Stimulated activated CD4-positive, alpha-beta T cell treated with anti-CD3 and anti-CD28 coated beads, Interleukin-12 subunit alpha, Interleukin-12 subunit beta, amount 100 ng/mL, for 4 hours (primary cell): ENCODE measurements at places on chromosomes 7 and 10.
A peak's percentile ranks its signal among the peaks of the same experiment; 100 is the strongest.

- DNase-seq: no peak
These were observed 1.8 kb downstream of the CHRM2 start for GRCh38 chr7:136869991-136870865.

DNA sequence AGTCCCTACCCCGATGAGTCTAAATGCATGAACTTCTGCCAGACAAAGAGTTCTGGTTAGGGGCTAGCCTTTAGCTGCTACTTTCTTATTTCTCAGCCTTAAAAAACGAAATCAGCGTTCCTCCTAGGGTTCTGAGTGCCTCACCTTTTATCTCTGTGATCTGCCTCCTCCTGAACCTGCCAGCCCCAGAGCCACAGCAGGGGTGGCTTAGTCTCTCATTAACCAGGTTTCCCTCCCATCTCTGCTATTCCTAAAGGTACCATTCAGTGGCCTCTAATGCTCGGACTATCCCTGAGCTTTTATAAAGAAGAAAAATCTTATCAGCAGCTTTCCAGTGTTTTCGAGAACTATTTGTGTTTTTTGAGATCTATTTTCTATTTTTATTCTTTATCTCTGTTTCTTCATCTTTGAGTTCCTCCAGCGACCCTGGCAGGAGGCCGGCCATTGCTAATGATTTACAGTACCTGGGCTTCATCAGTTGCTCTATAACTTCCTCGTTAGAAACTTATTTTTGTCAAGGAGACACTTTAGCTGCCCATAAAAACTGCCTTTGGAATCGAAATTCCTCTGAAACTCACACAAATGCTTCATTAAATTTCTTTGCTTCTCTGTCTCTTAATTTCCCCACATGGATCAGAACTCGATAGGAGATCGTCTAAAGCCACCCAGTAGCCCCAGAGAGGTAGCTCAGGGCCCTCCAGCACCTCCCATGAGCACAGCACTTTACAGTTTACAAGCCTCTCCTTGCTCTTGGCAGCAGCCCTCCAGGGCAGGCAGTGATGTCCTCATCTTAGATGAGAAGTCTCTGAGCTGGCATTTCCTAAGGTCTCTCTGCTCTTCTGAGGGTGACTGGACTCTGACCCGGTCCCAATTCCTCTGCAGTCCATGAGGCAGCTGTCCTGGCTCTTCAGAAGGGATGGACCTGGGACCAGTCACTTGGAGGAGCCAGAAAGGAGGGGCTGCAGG lies 149.1 kb downstream of the EBF3 start:
- no peak for DNase-seq

DNA sequence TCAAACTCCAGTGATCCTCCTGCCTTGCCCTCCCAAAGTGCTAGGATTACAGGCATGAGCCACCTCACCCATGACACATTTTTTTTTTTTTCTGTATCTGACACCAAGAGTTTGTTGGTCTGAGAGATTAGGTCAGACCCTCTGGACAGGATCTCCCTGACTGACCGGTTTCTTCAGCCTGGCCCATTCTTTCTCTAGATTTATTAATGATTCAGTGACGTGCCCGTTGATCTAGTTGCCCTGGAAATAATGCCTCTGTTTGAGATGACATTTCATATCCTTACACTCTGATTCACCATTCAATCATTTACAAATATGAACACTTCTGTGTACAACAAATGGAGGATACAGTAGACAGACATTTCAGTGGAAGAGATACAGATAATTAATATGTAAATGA lies 1.4 kb upstream of the ZNF212 start:
- DNase-seq: no peak

DNA sequence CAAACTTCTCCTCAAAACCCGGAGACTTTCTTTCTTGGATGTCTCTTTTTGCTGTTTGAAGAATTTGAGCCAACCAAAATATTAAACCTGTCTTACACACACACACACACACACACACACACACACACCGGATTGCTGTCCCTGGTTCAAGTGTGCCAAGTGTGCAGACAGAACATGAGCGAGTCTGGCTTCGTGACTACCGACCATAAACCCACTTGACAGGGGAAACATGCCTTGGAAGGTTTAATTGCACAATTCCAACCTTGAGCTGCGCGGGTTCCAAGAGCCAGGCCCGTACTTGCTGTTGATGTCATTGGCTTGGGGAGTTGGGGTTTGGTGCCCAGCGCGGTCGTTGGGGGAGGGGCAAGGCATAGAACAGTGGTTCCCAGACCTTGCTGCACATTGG lies 1.7 kb downstream of the EGFR start:
- no peak for DNase-seq

- DNase-seq: no peak
These were observed 90.7 kb upstream of the LRRC4 start for GRCh38 chr7:128121711-128122530.

- no peak for DNase-seq
These were observed 91.7 kb upstream of the MEOX2 start for GRCh38 chr7:15778191-15778590.

DNA sequence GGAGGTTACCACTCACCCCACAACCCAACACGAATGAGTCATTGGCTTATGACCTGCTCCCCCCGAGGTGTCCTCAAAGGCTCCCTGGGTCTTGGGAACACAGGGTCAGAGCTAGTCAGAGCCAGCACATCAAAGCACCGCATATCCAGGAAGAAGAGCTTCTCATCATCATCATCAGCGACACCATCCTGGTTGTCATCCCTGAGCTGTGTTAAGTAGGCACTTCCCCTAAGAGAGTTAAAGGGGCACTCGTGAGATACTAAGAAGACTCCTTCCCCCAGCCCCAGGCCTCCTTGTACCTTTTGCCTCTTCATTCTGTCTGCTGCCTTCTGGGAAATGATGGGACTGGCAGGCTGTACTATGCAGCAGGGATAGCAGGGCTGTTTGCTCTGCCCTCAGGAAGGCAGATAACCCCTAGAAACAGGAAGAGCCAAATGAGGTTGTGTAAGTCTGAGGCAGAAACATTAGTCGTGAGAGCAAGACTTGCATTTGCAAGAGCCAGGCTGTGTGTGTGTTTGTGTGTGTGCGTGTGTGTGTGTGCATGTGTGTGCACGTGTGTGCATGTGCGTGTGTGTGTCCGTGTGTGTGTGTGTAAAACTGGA lies 11.1 kb upstream of the CPA1 start:
- no peak for DNase-seq

- no peak for DNase-seq
These were observed 82.4 kb upstream of the ITGB1 start for GRCh38 chr10:33040436-33040835.

- no peak for DNase-seq
These were observed 123.9 kb downstream of the C10orf105 start for GRCh38 chr10:71595649-71596048.

DNA sequence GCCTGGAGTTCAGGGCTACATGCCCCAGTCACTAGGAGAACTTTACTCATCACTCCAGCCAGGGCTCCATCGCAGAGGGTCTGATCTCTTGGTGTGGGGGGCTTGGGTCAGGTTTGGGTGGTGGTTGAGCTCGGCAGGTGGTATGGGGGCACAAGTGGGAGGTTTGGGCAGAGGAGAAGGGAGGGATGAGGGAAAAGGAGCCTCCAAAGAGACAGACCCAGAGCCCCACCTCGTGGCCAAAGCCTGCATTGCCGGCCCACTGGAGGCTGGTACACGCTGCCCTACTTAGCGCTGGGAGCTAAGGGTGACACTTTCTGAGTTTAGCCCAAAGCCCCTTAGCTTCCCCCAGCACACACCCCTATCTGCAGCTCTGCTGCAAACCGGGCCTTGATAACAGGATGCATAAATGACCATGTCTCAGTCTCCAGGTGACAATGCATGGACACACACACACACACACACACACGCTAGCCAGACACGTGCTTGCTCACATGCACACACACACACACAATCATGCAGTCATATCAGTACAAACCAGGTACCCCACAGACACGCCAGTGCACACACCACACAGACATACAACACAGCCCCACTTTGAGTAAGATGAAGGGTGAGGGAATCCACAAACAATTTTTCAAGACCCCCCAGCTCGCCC lies 14.7 kb downstream of the LZTS2 start:
- DNase-seq: peak; percentile 72

DNA sequence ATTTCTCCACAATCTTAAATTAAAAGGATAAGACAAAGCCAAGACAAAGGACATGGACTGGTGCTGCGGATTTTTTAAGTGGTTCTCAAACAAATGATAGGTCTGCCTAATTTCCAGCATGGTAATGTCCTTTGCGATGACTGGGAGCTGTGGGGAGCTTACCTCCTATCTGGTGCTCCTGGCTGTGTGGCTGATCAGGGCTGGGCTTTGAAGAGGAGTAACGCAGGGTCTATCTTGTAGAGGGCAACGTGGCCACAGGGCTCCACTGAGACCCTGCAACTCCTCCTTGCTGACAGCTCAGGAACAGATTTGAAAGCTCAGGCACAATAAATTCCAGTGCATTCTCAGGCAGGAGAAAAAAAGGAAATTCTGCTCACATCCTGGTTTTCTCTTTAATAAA lies 103.1 kb upstream of the SFMBT2 start:
- no peak for DNase-seq

DNA sequence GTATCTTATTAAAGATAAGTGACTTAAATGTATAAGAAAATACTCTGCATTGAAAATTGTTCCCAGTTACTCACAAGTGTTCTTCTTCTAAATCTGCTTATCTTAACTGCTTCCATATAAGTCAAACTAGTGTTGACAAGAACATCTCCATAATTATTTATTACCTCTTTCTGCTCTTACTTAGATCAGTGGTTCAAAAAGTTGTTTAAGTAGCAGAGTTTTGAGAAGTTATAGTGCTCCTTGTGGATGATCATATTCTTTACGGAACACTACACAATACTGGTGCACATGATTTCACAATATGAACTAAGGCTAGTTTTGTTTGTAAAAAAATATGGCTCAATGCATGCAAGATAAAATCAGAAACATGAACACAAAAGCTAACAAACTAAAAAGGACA lies 168.4 kb downstream of the SEMA3D start:
- no peak for DNase-seq

DNA sequence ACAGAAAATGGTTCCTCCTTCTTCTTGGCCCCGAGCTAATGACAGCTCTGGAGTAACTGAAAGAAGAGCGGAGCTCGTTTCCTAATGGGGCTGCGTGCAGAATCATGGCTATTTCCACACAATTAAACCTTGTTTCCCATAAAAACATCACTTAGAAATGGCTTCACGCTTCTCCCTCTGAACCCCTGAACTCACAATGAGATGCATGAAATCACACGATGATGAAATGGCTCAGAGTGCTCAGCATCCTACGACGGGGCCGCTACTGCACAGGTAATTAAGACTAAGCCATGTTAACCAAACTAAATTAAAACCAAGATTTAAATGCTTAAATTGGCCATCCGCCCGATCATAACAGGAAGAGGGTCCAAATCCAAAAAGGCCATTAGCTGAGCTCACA lies 80.0 kb upstream of the DNAAF5 start:
- DNase-seq: no peak

DNA sequence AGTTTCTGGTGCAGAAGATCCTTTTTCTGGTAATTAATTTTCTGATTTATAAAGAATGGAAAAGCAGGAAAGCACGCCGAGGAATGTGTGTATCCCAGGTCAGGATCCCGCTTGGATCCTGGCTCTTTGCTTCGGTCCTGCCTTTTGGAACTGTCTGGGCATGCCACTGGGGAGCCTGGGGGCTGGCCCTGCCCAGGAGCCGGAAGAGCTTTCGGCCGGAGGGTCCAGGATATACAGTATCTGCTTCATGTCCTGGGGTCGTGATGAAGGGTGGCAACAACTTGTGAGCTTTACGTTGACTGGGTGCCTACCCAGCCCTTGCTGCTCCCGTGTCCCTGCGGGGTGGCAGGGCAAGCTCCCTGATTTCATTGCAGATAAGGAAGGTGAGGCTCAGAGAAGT lies 2.4 kb downstream of the SH2D4B start:
- no peak for DNase-seq

DNA sequence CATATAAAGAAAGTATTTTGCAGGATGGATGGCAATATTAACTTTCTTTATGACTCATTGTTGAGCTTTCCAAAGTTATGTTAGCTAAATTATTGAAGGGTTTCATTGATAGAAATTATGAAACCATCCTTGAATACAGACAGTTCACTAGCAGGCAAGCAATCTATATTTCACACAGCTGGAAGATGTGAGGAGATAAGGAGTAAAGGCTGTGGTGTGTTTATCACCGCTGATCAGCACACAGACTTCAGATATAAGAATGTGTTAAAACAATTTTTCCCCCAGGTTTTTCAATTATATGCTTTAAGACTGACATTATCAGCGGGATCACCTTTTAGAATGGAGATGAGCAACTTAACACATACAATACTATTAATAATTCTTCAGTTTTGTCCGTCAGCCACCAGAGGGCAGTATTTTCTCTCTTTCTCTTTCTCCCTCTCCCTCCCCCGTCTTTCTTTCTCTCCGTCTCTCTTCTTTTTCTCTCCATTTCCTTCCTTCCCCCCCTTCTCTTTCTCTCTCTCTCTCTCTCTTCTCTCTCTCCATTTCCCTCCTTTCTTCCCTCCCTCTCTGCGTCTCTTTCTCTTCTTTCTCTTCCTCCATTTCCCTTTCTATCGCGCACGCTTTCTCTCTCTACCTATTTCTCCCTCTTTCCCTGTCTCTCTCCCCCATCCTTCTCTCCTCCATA lies 62.9 kb upstream of the FAM171A1 start:
- DNase-seq: no peak

DNA sequence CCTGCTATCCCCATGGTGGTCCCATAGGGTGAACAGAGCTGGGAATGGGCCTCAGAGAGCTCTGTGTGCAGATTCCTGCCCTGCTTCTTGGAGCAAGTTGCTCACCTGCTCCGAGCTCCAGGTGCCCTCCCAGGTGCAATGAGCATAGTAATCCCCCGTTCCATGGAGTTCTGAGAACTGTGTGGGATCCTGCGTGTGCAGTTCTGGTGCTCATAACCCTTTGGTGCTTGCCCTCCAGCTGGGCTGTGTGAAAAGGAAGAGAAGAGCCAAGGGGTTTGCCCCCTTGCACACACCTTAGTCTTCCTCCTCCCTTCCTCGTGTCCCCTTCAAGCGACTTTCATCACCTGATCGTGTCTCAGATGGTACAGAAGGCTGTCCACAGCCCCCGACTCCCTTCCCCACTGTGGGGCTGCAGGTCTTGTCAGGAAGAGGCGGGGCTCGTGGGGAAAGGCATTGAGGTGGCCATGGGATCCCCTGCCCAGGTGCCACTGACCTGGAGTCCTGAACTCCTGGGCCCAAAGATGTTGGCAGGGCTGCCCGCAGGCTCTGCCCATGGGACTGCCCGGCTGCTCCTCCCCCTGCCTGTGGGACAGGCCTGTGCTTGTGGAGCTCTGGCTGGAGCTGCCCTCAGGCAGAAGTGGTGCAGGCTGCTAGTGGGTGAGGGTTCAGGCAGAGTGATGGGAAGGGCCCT lies 21.9 kb upstream of the ZNF488 start:
- DNase-seq: no peak

- no peak for DNase-seq
These were observed 17.2 kb downstream of the INPP5F start for GRCh38 chr10:119742947-119743648.
